ENCODE measurements at places on chromosomes 2 and 18.

GRCh38 chr2:183123959-183124221, 353 bp upstream of the NUP35 start:
- no peak for DNase-seq

DNA sequence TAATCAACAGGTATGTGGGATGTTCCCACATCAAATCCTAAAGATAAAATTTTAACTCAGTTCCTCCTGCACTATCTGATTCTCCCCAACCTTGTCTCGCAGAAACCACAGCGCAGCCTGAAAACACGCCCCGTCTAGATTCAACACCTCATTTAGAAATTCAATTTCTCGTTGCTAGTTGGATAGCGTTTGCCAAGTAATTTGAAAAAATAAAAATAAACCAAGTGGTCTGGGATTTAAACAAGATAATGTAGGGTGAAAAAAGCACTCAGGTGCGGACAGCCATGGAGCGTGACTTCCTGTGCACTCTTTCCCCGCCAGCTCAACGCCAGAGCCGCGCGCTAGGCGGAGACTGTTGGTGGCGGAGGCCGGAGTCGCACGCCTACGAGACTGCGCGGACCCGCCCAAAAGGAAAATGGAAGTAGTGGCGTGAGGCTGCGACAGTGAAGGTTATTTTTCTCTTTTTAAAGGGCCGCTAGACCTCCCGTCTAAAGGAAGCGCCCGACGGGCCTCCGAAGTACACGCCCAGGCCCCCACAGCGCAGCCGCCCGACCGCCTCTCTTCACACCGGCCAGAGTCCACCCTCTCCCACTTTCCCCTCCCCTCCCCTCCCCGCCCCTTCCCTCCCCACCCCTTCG, 615 bp upstream of the CCNT2 start:
- no peak for DNase-seq

GRCh38 chr2:27082773-27083409, 3.7 kb upstream of the KHK start:
- no peak for DNase-seq

DNA sequence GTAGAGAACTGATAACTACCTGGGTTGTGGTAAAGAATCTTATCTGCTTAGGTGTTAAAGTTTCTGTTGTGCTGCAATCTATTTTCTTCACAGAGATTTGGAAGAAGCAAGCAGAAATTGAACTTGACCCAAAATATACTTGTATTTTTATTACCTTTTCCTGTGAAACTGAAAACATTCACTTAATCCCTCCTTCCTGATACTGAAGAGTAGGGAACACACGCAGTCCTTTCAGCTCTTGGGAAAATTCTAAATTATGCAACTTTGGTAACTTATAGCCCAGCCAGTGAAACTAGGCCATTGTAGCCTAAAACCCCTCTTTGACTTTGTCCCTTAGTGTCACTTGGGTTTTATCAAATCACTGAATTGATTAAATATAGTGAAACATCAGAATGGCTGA, 128.4 kb upstream of the MEIS1 start:
- DNase-seq: no peak

DNA sequence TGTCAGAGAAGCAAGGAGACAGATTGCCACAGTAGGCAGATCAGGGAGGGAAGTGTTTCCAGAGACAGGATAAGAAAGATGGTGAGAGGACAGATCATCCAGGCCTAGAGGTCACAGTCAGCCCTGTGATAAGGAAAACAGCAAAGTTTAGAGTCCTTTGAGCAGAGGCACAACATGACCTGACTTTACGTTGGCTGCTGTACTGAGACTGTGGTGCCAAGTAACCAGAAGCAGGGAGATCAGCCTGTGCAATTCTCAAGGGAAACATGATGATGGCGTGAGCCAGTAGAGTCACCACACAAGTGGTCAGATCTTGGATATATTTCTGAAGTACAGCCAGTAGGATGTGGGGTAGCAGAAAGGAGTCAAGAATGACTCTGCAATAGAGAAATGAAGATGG, 43.7 kb downstream of the SMC6 start:
- no peak for DNase-seq

DNA sequence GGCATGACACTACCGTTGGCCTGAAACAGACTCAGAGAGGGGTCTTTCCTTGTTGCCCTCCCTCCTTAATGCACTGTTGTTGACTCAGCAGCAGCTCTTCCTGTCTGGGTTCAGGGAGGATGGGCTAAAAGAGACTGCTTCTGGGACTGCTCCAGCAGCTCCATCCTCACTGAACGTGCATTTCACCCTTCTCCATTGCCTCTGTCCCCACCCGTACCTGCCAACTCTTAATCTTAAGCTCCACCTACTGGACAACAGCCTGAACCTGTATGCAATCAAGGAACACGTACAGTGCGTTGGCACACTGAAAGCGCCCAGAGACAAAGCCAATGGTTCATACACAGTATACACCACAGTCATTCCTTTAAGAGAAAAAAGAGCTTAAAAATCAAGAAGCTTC, 230.8 kb upstream of the RAB6C start:
- no peak for DNase-seq

DNA sequence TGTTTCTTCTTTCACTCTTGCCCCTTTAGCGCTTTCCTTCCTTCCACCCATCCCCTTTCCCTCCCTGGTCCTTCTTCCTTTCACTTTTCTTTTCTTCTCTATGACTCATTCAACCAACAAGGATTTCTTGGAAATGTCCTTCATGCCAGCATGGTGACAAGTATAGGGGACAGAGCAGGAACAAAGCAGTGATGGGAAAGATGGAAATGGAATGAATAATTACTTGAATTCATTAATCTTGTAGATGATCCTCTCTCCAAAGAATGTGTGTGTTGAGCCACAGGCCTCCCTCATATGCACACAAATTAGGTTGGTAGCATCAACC, 1.5 kb downstream of the VAMP5 start:
- DNase-seq: no peak

GRCh38 chr18:68426731-68427315, 288.1 kb downstream of the TMX3 start:
- no peak for DNase-seq

DNA sequence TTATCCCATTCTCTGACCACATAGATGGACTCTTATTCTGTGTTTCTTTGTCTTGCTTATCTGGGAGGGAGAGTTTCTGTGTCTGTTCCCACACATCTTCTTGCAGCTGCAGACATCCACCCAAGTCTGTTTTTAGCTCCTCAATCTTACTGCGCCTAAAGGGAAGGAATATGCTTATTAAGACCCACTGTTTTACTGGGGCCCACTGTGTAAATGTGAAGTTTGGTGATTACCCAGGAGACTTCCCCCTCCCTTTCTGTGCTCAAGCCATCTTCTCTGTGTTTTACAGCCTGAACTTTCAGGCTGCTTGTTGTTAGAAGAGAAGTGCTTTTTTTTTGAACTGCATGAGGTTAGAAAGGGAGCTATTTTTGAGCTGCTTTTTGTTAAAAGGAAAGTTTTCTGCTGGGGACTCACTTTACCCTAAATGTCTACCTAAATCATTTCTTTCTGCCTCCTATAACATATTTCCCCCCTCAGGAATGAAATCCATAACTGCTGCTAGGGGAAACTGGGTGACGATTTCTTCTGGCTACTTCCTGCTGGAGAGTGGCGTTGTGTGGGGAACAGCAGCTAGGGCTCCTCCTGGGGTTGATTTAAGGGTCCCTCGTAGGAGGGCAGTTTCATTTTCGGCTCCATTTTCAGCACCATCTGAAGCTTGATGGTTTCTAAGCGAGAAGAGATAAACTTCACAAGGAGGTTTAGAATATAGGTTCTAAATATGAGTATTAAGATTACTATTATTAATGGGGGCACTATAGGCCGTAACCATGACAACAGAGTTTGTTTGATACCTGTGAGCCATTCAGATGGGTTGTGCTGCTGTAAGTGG, 39.5 kb upstream of the GMCL1 start:
- no peak for DNase-seq

DNA sequence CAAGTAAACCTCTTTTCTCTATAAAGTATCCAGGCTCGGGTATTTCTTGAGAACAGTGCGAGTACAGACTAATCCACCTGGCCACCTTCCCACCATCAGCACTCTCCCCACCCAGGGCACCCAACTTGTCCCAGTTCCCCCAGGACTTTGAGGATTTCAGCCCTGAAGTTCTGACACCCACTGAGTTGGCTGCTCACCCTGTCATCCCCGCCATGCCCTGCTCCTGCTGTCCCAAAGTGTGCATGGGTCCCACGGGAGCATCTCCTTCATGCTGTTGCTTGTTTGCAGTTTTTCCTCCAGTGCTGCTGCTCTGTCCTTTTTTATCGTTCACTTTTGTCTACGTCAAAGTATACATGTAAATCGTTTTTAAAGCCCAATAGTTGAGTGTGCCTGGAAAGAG, 273.9 kb downstream of the PHLPP1 start:
- DNase-seq: no peak

GRCh38 chr18:35502052-35502451, 4.3 kb upstream of the INO80C start:
- DNase-seq: no peak

- DNase-seq: no peak
Measured at GRCh38 chr2:144648837-144649465, 129.0 kb upstream of the ZEB2 start.

DNA sequence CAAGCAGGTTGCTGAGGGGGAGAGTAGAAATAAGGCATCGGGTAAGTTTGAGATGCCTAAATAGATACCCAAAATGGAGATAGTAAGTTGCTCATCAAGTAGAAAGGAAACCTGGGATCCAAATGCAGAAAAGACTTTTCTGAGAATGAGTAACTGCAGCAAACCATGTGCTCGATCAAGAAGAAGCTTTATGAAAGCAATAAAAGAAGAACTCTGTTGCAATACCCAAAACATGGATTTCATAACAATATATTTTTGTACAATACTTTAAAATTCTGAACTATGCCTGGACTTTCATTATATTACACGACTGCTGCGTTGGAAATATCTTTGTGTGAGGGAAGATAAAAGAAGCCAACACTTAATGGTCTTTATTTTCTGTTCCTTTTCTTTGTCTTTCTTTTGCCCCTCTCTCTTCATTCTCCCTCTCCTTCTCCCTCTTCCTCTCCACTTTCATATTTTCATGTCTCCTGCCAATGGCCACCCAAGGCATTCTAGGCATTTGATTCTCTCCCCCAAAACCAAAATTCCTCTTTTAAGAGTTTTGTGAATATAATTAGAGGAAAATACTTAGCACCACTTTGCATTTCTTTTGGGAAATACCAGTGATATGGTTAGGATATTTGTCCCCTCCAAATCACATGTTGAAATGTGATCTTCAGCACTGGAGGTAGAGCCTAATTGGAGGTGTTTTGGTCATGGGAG, 257.6 kb downstream of the MREG start:
- DNase-seq: no peak

Measured in aorta (tissue), 5 donors.